Right renal pelvis (tissue), 4 donors: ENCODE measurements at places on chromosomes 2 and 18. TPM values are rescaled to one million over a fixed set of nuclear protein-coding genes. Genes with fewer than 3 reads are reported as not detected.

RAPGEF4 gene
- 7.9 TPM for polyA plus RNA-seq

LIPG gene
- 62.6 TPM for polyA plus RNA-seq

MATN3 gene
- 4.0 TPM for polyA plus RNA-seq

KLHL41 gene
- polyA plus RNA-seq = 1.1 TPM

MALL gene
- polyA plus RNA-seq = 15.7 TPM

SLC5A7 gene
- polyA plus RNA-seq = 0.62 TPM

OR6B2 gene
- not detected for polyA plus RNA-seq

GALNT13 gene
- 2.4 TPM for polyA plus RNA-seq

SGPP2 gene
- polyA plus RNA-seq = 21.7 TPM

ALK gene
- 0.50 TPM for polyA plus RNA-seq

LYG2 gene
- polyA plus RNA-seq = 0.19 TPM

TUBB8B gene
- 0.58 TPM for polyA plus RNA-seq

CCDC141 gene
- polyA plus RNA-seq = 0.21 TPM

TUBA4A gene
- 34.4 TPM for polyA plus RNA-seq

ITM2C gene
- polyA plus RNA-seq = 1,051 TPM

CYP27A1 gene
- 44.3 TPM for polyA plus RNA-seq

KCNG2 gene
- 0.15 TPM for polyA plus RNA-seq

NPPC gene
- polyA plus RNA-seq = 0.29 TPM
